Coronary artery (tissue), 2 donors: ENCODE measurements at places on chromosomes 13 and 19.

DNA sequence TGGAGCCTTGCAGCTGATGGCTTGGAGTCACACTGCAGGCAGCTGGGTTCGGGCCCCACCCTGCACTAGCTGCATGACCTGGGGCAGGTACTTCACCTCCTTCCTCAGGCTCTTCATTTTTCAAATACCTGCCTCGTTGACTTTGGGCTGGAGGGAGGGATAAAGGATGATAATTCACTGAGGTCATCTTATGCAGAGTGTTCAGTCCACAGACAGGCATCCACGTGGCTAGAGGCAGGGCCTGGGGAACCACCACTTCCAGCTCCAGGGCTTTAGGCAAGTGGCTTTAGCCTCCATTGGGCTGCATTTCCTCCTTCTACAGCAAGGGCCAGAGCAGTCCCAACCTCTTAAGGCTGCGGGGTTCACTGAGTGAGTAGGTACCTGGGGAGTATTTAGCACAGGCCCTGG is 84.8 kb downstream of the SIPA1L3 start:
- DNase-seq: no peak

DNA sequence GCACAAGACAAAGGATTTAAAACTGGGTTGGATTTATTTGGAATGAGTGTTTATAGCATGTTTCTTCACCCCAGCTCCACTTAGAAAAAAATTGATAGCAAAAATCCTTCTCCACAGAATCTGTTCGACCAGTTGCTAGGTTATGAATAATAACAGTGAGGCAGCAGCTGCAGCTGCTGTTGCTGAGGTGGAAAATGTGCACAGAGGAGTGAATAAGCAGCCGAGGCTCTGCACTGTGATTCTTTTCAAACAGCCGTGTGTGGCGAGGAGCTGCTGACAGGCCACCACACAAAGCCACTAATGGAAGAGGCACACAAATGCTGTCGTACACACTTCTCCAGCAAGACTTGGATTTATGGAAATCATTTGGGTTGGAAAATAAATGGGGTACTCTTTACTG is 6.4 kb upstream of the RASL11A start:
- DNase-seq: no peak

DNA sequence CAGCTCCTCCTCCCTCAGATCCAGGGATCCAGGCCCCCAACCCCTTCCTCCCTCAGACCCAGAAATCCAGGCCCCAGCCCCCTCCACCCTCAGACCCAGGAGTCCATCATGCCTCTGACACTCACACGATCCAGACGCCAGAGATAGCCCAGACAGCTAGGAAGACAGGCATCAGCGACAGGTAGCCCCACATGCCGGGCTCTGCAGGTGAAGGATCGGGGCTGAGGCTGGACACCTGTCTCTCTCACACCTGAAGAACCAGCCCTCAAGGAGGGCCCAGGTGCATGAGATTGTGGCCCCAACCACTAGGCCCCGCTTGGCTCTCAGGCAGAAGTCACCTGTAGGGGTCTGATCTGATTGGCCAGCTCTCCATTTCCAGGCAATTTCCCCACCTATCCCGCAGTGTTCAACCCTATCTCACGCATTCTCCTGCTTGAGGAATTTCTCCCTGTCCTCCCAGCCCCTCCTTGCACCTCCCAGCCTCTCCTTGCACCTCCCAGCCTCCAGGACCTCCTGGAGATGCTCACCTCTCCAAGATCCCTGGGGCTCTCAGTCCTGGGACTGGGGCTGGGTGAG is 4.2 kb downstream of the TMEM150B start:
- no peak for DNase-seq

GRCh38 chr13:40377783-40378182 is 288.7 kb downstream of the FOXO1 start:
- DNase-seq: no peak

GRCh38 chr19:12648088-12648487 is 18.5 kb downstream of the MAN2B1 start:
- DNase-seq: no peak

GRCh38 chr13:44051918-44052675 is 172.4 kb downstream of the LACC1 start:
- DNase-seq: no peak

GRCh38 chr13:41159174-41159573 is 26.6 kb upstream of the KBTBD6 start:
- DNase-seq: no peak

DNA sequence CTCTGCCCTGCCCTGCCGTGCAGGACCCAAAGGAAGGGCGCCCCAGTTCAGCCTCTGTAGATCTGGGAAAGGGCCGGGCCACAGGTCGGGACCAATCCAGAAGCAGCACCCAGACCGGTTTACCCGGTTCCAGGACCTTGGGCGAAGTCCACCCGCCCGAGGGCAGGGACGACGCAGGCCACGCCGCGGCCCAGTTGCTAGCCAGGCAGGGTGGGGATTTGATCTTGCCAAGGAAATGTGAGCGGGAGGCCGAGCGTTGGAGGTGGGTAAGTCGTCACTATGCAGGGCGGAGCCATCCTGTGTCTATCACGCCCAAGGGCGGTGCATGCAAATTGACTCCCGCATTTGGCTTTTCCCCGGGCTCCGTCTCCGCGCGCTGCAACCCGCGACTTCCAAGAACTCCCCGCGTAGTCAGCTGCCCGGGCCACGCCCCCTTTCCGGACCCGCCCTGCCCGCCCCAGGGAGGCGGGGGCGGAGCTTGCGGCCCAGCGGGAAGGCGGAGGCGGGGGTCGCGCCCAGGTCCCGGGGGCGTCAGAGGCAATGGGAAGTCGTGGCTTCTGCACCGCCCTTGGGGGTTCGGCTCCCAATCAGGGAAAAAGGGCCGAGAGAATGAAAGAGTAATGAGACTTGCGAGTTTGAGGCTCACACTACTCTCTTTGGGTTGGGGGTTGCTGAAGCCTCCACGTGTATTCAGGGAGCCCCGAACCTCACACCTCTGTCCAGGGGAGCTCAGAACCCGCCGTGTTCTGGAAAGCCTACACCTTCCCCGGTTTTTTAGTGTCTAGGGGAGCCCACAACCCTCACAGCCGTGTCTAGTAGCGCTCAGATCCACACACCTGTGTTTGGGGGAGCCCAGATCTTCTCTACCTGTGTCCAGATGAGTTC is 12.8 kb downstream of the IER2 start:
- DNase-seq: peak; percentile 99

GRCh38 chr13:98450539-98451111 is 126.3 kb downstream of the STK24 start:
- no peak for DNase-seq

DNA sequence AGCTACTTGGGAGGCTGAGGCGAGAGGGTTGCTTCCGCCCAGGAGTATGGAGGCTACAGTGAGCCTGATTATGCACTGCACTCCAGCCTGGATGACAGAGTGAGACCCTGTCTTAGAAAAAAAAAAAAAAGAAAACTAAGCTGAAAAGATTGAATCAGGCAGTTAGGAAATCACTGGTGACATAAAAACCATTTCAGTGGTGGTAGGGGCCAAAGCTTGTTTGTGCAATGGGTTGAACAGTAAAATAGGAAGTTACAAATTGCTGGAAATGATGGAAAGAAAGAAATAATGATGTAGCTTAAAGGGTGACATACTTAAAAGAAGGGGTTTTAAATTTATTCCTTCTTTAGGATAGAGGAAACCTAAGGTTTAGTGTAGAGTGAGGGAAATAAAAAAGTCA is 4.8 kb upstream of the OXGR1 start:
- no peak for DNase-seq

GRCh38 chr13:57865600-57866294 is 234.2 kb downstream of the PCDH17 start:
- DNase-seq: no peak

DNA sequence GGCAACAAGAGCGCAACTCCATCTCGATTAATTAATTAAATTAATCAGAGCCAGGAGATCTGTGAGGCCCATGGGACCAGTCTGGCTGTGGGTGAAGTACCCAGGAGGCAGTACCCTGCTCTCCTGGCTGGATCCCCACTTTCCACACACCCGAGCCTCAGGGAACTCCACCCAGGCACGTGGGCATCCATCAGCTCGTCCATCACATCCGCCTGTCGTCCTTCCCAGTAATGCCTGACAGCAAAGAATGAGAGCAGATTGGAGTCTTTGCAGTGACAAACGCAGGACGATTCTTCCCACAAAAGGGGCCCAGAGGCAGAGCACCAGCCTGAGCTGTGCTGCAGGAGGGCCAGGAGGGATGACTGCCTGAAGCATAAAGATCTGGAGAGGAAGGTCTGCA is 35.8 kb downstream of the VSTM2B start:
- DNase-seq: peak; percentile 36

- no peak for DNase-seq
These were observed 782 bp upstream of the JUND start for GRCh38 chr19:18282021-18282787.

DNA sequence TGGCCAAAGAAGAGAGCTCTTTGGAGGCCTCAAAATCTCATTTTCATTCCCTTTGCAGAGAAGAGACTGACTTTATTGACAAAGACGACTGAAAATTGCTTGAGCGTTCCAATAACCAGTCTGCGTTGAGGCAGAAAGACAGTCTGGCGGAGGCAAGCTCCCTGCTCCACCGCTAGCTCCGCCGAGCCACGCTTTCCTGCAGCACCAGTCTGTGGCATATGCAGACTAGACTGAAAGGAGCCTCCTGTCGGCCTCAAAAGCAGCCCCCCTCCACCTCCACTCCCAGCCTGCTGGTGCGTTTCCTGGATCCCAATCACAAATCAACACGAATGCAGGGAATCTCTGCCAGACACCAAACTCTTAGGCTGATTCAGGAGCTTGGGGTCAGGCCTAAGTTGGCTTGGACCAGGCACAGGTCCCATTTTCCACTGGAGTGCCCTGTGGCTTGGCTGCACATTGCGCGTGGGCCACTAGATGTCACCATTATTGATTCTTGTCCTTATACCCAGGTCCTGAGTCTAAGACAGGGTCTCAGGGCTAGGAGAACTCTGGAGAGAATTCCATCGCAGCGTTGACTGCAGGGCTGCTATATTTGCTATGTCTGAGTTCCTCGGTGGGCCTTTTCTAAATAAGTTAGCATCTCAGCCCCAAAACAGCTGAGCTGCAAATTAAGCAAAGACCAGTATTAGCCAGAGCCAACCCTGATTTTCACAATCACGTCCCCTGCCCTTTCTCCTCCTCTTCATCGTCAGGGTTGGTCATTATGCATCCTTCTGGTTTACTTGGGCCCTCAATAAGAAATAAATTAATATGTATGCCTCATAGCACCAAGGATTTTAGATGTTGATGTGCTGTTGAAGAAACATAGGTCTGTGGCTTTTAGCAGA is 5.2 kb upstream of the ZNF507 start:
- DNase-seq: no peak

DNA sequence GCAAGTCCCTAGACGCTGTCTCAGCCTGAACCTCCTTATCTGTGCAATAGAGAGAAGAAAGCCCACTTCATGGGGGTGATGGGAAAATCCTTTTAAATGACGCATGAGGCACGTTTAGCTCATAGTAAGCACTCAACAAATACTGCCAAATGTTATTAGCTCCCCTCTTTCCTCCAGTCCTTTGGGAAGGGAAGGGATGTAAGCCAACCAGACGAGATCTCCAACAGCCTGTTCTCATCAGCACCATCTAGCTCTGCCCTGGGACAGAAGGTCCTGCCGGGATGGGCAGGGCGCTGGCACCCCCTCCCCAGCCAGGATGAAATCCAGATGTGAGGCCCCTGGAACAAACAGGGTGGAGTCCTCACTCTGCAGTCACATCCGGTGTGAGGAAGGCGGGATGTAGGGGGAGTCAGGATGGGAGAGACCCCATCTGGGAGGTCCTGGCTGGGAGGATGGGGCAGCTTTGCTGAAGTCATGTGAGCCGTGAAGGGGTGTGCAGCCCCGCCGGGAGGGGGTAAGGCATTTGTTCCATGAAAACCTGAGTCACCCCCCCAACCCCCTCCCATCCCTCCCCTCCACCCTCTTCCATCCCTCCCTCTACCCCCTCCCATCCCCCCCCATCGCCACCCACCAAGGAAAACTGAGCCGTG is 4.6 kb downstream of the S1PR2 start:
- DNase-seq: peak; percentile 93

DNA sequence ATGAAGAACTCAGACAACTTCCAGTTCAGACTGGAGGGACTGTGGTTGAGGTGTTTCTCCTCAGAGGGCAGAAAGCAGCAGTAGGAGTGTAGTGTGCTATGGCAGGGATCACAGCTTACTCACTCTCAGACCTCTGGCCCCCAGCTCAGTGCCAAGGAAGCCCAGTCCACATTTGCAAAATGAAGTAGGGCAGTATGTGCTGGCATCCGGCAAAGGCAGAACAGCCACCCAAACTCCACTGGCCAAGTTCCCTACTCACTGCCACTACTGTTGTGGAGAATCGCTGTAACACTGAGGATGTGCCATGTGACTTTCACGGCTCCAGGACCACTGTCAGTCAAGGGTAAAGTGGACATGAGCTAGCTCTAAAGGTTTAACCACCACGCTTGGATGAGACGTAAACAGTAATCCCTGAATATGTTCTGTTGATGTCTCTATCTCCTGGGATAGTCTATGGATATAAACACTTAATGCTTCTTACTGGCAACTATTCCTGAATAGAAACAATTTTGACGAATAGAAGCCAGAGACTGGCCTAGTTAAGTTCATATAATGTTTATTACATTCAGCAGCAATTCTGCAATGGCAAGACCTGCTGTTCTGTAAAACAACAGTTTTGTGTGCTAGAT is 67.0 kb upstream of the SLC15A1 start:
- no peak for DNase-seq

- peak; percentile 89 for DNase-seq
These were observed 659 bp downstream of the ERF start for GRCh38 chr19:42254089-42254849.

DNA sequence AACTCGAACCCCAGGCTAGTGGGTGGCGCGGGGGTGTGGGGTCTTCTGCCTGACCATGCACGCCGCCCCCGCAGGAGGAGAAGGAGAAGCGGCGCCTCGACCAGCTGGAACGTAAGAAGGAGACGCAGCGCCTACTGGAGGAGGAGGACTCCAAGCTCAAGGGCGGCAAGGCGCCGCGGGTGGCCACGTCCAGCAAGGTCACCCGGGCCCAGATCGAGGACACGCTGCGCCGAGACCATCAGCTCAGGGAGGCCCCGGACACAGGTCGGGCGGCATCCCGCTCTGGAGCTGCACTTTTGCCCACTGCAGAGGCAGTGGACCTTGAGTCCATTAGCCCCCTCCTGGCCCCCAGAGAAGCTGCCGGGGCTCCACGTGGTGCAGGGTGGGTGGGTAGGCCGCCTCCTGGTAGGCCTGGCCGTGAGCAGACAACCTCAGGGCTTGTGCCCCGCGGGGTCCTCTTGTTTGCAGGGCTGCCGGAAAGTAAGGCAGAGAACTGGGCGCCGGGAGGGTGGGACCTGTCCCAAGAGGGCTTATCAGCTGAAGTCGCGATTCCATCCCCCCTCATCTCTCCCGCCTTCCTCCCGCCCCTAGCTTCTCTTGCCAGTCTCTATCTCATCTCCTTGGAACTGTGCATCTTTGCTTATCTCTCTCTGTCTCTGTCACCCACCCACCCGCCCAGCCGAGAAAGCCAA is 9.9 kb downstream of the CCDC124 start:
- DNase-seq: no peak
